ENCODE measurements at places on chromosomes 11 and 22. TPM values are rescaled to one million over a fixed set of nuclear protein-coding genes. Genes with fewer than 3 reads are reported as not detected.

DDI1 gene
- total RNA-seq, result not detected

MCM5 gene
- 75.6 TPM for total RNA-seq

A4GALT gene
- 54.1 TPM for total RNA-seq

PRR5L gene
- total RNA-seq, result 21.4 TPM

OR11H1 gene
- not detected for total RNA-seq

SYNGR1 gene
- total RNA-seq, result 1.5 TPM

ACAD8 gene
- 19.4 TPM for total RNA-seq

AIFM3 gene
- not detected for total RNA-seq

INCENP gene
- total RNA-seq, result 18.5 TPM

GLYATL2 gene
- not detected for total RNA-seq

Data from bladder microvascular endothelial cell (primary cell).